Kidney glomerular epithelial cell (primary cell): ENCODE measurements at places on chromosomes 7 and 10.

DNA sequence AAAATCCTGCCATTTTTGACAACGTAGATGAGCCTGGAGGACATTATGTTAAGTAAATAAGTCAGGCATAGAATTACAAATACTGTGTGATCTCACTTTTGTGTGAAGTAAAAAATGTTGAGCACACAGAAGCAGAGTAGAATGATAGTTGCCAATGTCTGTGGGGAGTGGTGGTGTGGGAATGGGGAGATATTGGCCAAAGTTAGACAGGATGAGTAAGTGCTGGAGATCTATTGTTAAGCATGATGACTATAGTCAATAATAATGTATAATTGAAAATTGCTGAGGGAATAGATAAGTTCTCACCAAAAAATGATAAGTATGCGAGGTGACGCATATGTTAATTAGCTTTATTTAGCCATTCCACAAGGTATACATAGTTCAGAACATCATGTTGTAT is 92.0 kb downstream of the GPR85 start:
- no peak for DNase-seq

DNA sequence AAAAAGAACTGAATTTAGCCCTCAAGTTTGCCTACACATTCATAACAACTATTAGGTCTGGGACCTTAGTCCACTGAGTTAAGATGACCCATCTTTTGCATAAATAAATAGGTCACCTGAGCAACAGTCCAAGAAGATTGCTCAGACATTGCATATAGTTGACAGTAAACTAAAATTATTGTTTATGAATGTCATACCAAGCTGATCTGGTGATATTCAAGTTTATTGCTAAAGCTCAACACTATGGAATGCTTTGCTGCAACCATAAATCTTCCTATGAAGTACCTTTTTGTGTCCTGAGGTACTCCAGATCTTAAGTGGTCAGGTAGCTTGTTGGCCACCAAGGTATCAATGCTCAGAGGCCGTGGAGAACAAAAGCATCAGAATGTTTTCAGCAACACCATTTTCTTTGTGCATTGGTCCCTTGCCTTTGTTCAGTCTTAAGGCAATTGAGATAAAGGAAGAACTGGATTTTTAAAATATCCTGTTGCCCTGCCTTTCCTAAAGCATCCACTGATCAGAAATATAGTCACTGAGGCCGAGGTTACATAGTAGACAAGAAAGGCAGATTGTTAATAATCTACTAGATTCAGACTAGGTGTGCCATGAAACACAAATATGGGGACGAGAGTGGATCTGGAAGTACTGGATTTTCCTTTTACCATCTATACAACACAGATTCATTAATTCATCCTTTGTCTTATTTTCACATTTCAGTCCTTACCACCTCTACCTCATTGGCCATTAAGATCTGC is 321.3 kb downstream of the PTEN start:
- DNase-seq, result no peak

DNA sequence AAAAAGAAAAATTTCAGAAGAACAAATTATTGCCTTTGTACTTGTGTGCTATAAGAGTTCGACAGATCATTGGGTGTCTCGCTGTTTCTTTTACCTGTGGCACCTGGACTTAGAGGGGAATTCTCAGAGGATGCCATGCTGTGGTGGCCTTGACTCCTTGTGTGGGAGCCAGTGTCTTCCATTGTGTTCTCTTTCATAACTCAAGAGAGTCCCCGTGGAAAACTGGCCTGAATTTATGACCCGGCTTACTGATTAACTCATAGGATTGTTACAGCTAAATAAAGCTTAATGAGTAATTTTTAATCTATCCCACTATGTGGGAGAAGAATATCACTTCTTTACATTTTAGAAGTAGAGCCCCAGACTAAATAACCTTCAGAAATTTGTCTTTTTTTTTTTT is 54.5 kb downstream of the UBE3C start:
- DNase-seq, result peak; percentile 29

- no peak for DNase-seq
These were observed 376.9 kb upstream of the LRGUK start for GRCh38 chr7:133750287-133750686.

DNA sequence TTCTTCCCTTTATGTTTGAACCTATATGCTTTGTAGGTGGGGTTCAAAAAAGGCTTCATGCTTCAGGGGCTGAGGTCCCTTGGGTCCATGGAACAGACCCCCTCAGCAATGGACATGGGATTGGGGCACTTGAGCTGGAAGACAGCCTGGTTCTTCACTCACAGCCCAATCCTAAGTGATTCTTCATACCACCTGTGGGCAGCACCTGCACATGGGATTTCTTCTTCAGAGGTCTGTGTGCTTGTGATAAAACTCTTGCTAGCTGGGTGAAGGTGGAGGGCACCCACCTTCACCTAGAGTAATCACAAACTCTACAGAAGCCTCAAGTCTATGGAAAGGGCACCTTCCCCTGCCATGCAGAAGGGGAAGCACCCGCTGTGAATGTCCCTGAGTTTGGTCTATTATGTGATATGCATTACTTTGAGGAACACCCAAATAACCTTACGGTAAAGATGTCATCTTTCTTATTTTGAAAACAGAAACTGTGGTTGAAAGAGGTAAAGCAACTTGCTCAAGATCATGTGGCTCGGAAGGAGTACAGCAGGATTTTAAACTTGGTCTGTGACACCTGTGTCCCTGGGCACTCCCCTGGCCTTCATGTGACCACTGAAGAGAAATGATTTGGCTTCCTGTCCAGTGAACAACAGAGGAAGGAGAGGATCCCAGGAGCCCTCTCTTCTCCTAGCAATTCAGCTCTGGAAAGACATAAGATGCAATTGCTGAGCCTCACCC is 469.5 kb upstream of the ZMIZ1 start:
- no peak for DNase-seq

DNA sequence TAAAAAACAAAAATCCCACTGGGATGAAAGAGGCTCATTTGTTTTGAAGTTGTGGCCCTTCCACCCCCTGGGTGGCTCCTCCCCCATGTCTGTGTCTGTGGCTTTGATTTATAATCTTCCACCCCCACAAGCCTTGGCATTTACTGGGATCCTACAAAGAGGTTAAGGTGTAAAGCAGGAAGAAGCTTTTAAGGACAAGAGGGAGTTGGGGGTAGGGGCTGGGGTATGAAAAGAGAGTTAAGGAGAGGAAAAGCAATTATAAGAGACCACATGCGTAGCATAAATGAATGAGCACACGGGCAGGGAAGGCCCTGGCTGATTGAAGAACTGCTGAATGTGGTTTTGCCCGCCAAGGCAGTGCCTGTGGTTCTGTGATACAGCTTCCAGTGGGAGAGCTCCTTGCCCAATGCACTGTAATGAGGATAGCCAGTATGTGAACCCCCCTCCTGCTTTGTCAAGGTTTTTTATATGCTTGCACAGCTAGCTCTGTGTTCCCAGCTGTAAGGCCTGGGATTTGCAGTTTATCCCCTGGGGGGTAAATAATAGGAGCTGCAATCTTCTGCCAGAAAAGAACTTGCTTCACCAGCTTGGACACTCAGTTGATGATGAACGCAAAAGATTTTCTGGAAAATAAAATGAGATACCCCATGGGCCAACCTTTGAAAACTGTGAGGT is 34.7 kb upstream of the KMT2E start:
- peak; percentile 42 for DNase-seq

DNA sequence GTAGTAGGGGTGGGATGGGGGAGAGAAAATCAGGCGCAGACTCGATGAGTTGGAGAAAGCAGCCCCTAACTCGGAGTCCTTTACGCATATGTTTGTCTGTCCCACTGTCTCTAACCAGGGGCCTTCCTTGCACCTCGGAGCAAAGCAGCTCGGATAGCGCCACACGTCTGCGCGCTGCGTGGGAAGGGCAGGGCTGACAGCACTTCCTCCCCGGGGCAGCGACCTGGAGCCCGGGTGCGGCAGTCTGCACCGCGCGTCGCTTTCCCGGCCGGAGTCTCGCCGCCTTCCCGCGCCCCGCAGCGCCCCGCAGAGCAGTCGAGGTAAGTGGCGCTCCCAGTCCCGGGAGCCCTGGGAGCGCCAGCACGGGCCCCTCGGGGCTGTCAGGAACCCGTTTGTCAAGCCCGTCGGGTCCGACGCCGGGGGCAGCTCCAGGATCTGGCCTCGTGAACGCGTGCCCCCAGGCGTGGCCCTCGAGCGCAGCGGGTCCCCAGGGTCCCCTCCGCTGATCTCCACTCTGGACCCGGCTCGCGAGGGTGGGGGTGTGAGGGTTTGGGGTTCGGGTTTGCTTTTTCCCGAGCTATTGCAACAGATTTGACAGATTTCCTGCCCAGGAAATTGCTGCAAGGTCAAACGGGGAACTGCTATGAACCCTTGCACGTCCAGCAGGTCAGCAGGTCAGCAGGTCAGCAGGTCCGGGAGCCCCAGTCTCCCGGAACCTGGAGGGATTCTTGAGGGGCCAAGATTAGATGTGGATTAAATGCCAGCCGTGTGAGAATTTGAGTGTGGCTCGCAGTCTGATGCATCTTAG is 597 bp downstream of the APBB1IP start:
- no peak for DNase-seq

DNA sequence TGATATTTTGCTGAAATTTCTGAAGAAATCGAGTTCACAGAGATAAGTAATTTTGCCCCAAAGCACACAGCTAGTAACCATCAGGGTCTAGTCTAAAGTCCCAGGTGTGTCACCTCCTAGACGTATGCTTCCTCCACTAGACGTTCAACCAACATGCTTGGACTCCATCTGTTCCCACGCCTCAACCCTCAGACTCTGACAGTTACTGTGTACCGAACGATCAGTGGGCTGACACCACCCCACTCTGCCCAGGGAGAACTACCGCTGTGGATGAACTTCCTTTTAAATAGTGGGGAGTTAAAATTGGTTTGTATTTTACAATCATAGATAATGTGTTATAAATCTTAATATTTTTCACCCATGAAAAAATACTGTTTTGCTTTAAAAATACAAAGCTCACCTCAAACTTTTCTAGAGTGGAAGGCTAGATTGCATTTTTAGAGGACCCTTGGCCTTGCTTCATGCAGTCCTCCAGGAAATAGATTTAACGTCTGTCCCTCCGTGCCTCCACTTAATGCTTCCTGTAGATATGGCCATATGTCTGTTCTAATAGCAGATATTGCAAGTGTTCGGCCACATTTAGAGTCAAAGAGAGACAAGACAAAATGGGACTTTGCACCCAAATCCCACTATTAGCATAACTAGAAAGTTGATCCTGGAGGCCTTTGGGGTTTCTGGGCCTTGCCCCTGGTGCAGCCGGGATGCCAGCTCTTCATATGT is 91.4 kb upstream of the ZPBP start:
- no peak for DNase-seq

DNA sequence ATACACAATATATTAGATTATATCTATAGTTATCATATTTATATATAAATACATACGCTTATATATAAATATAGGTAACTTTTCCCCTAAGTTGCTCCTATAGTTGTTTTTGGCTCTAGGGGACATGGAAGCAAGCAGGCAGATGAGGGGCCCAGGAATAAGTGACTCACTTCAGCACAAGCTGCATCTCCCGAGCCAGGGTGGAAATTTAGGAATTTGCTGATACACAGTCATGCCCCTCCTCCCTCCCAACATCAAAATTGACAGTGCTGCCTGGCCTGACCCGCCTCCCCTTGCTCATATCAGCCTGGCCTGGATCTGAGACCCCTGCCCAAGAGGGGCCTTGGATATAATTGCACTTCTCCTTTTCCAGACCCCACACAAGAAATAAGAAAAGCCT is 33.8 kb downstream of the MKI67 start:
- DNase-seq, result no peak

DNA sequence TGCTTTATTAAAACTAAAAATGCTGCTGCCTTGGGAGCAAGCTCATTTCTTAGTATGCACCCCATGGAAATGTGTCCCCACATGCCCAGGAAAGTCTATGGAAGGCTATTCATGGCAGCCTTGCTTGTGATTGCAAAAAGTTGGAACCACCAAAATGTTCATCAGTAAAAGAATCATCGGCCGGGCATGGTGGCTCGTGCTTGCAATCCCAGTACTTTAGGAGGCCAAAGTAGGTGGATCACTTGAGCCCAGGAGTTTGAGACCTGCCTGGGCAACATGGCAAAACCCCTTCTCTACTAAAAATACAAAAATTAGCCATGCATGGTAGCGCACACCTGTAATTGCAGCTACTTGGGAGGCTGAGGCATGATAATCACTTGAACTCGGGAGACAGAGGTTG is 79.8 kb downstream of the ARHGAP22 start:
- no peak for DNase-seq

- DNase-seq, result no peak
These were observed 20.8 kb downstream of the LAT2 start for GRCh38 chr7:74230446-74231231.

GRCh38 chr7:156158213-156158612 is 345.9 kb upstream of the SHH start:
- no peak for DNase-seq

- no peak for DNase-seq
These were observed 233.7 kb downstream of the PTPRN2 start for GRCh38 chr7:158353606-158354570.

- no peak for DNase-seq
These were observed 43.3 kb downstream of the NRAP start for GRCh38 chr10:113620511-113620910.

GRCh38 chr7:77409739-77410547 is 6.2 kb downstream of the GSAP start:
- DNase-seq, result no peak

DNA sequence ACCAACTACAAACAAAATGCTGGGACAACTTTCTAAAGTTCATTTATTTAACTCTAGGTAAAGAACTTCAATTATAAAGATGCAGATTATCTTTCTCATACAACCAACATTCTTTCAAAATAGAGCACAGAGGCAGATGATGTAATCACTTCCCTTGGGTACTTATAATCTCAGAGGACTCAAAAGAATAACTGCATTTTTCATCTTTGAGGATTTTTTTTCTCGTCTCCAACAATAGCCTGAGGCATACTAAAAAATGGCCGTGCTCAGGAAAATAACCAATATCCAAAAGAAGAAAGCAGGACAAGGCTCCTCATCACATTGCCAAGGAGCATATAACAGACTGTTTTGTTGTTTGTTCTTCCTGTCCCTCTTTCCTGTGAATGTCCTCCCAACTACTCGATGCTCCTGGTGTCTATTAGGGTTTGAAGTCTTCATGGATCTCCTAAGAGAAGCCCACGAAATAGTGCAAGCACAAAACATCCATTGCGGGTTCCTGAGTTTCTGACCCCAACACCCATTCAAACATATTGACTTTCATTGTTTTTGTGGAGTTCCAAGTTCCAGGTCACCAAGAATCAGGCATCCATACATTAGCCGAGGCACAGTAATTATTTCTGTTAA is 182.9 kb downstream of the SORCS1 start:
- DNase-seq, result no peak

GRCh38 chr7:30973791-30974604 is 10.2 kb downstream of the GHRHR start:
- DNase-seq, result no peak

DNA sequence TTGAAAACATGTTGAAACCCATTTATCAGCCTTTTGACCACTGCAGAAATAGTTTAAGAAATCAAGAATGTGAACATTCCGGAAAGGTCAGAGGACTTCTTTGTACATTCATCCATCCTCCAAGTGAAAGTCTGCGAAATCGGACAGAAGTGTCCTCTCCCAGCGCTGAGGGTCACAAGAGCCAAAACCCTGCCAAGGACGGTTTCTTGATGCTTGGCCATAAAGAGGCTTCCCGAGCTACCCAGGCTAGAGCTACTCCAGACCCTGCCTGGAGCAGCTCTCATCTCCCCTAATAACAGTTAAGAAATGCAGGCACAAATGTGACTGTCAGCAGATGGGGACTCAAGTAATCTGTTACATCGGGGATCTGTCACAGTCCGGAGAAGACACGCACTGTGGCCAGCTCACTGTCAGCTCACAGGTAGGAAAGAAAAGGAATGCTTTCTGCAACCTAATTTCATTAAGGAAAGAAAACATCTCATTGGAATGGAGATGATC is 4.5 kb upstream of the CYTH3 start:
- DNase-seq, result no peak
